Foreskin keratinocyte (primary cell): ENCODE measurements at places on chromosomes 5 and 9. TPM values are rescaled to one million over a fixed set of nuclear protein-coding genes. Genes with fewer than 3 reads are reported as not detected.

The LYRM7 gene
- polyA plus RNA-seq, result 3.4 and 4.2 TPM in 2 replicates

The SPATA31E1 gene
- polyA plus RNA-seq, result not detected in 2 replicates

The SLC6A7 gene
- not detected in 2 replicates for polyA plus RNA-seq

The FGD3 gene
- 0.08 and 0.13 TPM in 2 replicates for polyA plus RNA-seq

The OBP2B gene
- polyA plus RNA-seq, result not detected in 2 replicates

The PCDHGC3 gene
- polyA plus RNA-seq, result 22.7 and 34.5 TPM in 2 replicates

The DOK3 gene
- polyA plus RNA-seq, result 1.4 and 2.0 TPM in 2 replicates

The ADRA1B gene
- 0.07 TPM in 1 of 2 replicates, not detected in the other for polyA plus RNA-seq

The RASGRF2 gene
- polyA plus RNA-seq, result not detected in 2 replicates
